ENCODE measurements at places on chromosomes 3 and 15.
A peak's percentile ranks its signal among the peaks of the same experiment; 100 is the strongest.

GRCh38 chr3:178482981-178483380 lies 53.3 kb upstream of the KCNMB2 start:
- DNase-seq, result peak; percentile 86

- DNase-seq, result no peak
These were observed 2.3 kb downstream of the FEZF2 start for GRCh38 chr3:62370858-62371719.

GRCh38 chr3:150464684-150465083 lies 56.6 kb downstream of the TSC22D2 start:
- no peak for DNase-seq

GRCh38 chr15:78691851-78692421 lies 50.9 kb upstream of the CHRNB4 start:
- DNase-seq, result no peak

- DNase-seq, result peak; percentile 43
These were observed 69.4 kb downstream of the SLCO3A1 start for GRCh38 chr15:91922646-91923547.

DNA sequence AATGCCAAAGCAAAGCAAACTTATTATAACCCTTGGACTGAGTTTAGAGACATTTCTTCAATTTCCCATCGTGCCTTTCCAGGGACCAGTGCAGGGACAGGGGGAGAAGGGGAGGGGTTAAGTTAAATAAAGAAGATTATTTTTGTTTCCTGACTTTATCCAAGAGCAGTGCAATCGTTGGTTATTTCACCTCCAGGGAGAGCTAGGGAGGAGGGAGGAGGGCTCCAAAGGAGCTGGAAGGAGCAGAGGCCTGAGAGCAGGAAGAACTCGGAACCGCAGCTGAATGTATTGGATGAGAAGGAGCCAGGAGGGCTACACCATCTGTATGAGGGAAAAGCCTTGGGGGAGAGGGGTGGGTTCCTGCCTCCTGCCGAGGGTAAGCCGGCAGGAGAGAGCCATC lies 20.7 kb downstream of the HAPLN3 start:
- DNase-seq, result no peak

DNA sequence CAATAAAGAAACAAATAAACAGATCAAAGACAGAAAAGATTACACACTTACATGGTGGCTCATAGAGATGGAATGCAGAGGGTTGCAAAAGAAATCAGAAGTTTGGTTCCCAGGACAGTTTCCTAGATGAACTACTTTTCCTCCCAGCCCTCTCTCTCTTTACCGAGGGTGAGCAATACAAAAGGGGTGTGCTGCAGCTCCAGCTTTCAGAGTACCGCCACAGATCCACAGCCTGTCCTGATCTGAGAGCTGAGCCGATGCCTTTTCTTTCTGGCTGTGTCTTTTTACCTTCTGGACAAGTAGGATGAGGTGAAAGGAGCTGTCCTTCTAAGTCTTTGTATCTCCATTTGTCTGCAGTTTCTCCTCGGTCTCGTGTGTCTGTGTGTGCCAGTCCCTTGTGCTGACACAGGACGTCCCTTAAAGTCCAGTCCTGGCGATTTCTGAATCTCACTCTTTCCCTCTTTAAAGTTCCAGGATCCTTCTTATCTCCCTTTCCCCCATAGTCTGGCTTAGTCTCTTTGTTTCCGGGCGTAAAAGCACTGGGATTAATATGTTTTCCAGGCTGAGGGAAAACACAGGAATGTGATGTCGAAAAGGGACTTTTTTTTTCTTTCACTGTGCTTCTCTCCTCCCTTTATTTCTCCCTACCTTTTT lies 540 bp downstream of the CCDC80 start:
- peak; percentile 22 for DNase-seq

GRCh38 chr3:153330901-153331300 lies 168.9 kb downstream of the RAP2B start:
- DNase-seq, result no peak

DNA sequence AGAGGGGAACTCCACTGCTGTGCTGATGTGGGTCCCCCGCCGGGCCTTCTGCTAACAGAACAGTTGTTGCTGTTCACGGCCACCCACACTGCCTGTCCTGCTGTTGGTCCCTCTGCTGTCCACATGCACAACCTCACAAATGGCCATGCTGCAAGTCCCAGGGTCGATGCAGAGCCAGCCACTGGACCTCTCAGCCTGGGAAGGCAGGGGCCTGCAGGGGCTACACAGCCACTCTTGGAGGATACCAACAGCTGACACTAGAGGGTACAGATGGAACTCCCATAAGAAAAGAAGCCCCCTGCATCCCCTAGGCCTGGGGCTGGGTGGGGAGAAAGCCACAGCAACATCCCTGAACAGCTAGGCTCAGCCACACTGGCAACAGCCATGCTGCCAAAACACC lies 104.4 kb upstream of the IQSEC1 start:
- no peak for DNase-seq
